NCI-H446 treated with DMSO at 0.1 percent for 48 hours (cell line): ENCODE measurements at places on chromosomes 3 and 15.

DNA sequence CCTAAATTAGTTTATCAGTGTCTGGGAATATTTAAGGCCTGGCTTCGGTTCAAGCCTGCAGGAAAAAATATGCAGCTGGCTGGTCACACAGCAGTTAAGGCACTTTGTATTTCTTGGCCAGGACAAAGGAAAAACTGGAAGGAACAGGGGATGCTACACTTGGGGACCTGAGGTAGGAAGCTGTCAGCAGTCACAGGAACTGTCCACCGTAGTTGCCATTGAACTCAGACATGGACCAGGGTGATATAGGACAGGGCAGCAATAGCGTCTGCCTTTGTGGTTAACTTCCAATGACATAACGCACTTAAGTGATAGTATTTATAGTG lies 49.1 kb downstream of the NR1D2 start:
- DNase-seq: no peak

GRCh38 chr15:38411902-38412301 lies 42.0 kb upstream of the FAM98B start:
- DNase-seq: no peak

DNA sequence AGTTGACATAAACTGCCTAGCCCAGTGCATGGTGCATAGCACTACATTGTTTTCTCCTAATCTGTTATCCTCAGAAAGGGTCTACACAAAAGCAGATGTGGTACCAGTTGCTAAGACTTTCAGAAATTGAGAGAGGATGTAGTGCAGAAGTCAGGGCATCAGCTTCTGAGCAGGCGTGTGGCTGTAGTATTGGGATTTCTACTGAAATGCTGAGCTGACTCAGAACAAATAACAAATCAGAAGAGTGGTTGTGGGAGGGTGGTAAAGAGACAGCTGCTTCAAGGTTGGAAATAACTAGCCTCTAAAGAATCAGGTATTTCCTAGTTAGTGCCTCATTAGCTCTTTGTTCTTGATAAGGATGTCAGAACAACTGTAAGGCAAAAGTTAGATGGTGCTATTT lies 161.3 kb downstream of the AKAP13 start:
- DNase-seq: no peak

DNA sequence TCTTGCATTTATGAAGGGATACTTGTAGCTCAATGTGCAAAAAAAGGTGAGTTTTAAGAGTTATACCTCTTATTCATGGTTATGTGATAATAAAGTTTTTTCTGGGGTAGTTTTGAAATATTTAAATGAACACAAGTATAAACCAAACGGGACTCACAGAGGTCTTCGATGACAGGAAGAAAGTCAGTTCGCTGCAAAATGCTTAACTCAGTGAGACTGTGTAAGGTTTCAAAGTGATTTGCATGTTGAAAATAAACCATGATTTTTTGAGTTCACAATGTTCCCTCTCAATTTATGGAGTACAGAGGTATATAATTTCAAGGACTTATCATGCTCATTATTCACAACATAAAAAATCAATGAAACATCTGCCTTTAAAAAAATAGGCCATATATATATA lies 36.3 kb upstream of the MYH15 start:
- no peak for DNase-seq

- DNase-seq: peak; percentile 66
Observed at GRCh38 chr3:40877631-40878463, 321.5 kb upstream of the CTNNB1 start.

- no peak for DNase-seq
Observed at GRCh38 chr3:112086875-112087524, 811 bp downstream of the C3orf52 start.
